Memory B cell (primary cell): ENCODE measurements at places on chromosomes 7 and 10.

- DNase-seq, result peak; percentile 67
Measured at GRCh38 chr10:32367793-32368453, 21.0 kb upstream of the EPC1 start.

GRCh38 chr7:105126436-105126975, 112.5 kb downstream of the KMT2E start:
- DNase-seq, result no peak

DNA sequence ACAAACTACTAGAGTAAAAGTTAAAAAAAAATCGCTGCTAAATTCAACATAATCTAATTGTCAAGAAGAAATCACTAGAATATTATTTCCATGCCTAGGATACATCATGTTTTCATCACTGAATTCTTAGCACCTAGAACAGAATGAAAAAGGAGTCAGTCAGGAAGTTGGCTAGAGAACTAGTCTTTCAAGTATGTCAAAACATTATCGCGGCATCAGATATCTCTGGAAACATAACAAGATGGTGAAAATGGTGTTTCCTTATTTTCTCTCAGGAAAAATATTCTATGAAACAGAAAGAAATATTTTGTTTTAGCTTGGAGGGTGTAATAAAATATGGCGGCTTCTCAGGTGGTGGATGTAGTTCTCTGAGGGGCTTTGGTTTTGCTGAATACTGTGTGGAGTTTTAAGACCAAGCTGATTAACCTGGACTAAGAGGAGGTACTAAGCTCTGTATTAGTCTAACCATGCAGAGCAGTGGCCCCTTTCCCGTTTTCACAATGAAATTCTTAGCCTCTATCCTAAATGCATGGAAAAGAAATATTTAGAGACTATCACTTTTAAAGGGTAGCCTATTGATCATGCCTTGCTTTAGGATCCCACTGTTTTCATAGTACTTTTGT, 205.6 kb downstream of the MDFIC start:
- no peak for DNase-seq

DNA sequence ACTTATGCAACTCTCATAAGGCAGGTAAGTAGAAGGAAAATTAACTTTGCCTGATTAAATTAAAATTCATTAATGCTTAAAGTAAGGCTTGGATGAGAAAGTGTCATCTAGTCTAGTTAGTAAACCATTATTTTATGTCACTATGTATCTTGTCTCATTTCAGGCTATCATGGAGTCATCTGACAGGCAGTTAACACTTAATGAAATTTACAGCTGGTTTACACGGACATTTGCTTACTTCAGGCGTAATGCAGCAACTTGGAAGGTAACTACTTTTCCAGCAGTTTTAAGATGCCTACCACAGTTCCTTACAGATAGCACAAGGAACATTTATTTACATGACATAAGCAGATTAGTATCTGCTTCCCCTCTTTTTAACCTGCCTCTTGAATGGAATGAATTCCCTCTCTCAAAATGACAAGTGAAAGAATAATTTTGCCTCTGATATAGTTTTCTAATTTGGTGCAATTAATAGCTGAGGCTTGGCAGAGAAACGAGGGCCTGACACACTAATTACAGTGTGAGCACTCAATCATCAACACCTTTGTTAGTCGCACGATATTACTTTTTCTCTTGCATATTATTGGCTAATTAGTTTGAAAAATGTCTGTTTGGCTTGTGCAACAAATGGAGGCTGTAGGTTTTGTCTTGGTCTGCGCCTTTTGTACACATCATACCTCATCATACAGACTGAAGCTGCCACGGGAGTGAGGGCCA, 245.0 kb downstream of the FOXP2 start:
- no peak for DNase-seq

DNA sequence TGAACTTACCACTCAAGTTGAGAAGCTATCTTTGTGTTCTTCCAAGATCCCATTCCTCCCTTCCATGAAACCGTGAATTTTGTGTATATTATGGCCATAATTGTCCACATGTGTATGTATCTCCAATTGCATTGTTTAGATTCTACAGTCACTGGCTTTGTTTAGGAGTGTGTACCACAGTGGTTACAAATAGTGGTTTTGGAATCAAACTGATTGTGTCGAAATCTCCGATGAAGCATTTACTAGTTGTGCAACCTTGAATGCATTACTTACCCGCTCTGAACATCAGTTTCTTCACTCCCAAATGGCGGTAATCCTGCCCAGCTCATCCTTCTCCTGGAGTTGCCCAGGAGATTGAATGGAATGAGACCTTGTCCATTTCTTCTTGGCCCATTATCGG, 145.0 kb upstream of the ZNF32 start:
- DNase-seq, result no peak

- no peak for DNase-seq
Measured at GRCh38 chr10:109698882-109699664, 224.2 kb downstream of the XPNPEP1 start.

- no peak for DNase-seq
Measured at GRCh38 chr10:19917751-19918478, 101.7 kb downstream of the PLXDC2 start.
